Pancreas (tissue), 10 donors: ENCODE measurements at places on chromosomes 16 and 17.

DNA sequence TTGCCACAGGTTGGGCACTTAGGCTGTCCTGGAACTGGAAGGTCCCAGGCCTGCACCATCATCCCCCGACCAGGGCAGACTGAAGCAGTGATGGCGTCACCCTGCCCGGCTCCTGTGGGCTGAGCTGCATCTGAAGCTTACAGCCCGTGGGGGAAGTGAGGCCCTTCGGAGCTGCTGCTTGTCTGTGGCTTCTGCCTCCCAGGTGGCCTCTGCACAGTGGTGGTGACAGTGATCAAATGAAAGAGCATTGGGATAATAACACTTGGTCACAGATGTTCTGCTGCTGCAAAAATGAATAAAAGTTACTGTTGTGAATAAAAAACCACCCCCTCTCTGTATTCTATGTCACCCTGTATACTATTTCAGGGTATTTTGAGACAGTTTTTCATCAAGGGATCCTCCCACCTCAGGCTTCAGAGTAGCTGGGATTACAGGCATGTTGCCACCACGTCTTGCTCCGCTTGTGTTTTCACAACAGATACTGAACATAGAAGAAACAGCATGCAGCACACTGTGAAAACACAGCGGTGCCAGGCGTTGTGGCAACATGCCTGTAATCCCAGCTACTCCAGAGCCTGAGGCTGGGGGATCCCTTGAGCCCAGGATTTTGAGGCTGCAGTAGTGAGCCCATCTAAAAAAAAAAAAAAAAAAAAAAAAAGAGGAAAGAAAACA lies 165.0 kb downstream of the LGALS9B start:
- no peak for DNase-seq

- DNase-seq: no peak
Measured at GRCh38 chr17:48128400-48128799, 20.8 kb downstream of the SNX11 start.

GRCh38 chr17:57440522-57441269 lies 184.4 kb downstream of the MSI2 start:
- DNase-seq: no peak

GRCh38 chr16:17206712-17207111 lies 264.0 kb downstream of the XYLT1 start:
- DNase-seq: no peak

- no peak for DNase-seq
Measured at GRCh38 chr17:63933598-63933997, 1.5 kb upstream of the CD79B start.

DNA sequence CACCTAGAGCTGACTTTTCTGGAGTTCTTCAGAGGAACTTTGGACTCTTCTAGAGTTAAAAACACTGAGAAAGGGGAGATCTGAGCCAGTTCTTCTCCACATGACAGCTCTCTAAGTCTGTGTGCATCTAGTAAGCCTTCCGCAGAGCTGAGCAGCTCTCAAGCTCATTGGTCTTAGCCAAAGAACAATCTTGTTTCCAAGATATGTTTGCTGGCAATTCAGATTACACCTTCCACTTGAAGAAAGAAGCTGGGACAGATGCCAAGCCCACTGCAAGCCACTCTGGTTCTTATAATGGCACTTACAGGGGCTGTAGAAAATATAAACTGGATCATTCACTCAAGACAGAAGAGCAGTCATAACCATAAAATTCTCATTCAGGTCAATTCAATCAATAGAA lies 134.1 kb upstream of the TOX3 start:
- no peak for DNase-seq

DNA sequence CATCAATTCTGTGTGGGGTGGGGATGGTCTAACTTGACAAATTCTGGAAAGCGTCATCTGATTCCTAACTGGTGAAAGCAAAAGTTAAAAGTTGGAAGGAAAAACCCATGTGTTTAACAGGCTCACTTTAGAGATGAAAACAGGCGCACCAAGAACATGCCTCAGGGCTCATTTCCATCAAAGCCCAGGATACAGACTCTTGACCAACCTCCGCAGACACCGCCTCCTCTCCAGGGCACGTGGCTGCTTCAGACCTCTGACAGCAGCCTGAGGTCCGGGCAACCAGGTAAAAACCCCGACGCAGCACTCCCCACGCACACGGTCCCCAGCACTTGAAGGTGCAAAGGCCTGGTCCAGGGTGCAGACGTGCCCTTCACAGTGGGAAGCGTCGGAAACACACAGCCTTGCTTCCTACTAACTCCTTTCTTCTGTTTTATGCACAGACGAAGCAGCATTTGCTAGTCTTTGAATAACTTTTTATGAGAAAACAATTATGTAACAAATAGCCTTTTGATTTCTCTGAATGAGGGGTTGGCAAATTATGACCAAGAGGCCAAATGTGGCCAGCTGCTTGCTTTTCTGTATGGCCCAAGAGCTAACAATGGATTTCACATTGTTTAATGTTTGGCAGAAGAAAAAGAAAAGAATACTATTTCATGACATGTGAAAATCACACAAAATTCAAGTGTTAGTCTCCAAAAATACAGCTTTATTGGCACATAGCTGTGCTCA lies 44.2 kb upstream of the TRAP1 start:
- no peak for DNase-seq
